ENCODE measurements at places on chromosomes 11 and 22.

DNA sequence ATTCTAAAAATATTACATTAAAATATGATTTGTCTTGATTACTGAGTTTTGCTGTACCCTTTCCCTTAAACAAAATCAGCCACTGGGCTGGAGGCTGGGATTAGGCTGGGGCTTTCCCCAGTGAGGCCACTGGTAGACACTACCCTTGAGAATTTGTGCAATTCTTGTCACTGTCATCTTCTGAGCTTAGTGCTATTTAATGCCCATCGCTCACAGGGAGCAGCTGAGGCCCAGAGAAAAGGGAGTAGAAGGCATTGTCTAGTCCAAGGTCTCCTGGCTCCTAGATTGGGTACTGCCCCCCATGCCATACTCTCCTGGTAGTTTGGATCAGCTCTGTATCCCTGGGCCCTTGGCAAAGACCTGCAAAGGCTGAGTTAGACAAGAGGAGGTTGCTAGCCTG, 6.7 kb downstream of the CHRM1 start:
- no peak for DNase-seq

DNA sequence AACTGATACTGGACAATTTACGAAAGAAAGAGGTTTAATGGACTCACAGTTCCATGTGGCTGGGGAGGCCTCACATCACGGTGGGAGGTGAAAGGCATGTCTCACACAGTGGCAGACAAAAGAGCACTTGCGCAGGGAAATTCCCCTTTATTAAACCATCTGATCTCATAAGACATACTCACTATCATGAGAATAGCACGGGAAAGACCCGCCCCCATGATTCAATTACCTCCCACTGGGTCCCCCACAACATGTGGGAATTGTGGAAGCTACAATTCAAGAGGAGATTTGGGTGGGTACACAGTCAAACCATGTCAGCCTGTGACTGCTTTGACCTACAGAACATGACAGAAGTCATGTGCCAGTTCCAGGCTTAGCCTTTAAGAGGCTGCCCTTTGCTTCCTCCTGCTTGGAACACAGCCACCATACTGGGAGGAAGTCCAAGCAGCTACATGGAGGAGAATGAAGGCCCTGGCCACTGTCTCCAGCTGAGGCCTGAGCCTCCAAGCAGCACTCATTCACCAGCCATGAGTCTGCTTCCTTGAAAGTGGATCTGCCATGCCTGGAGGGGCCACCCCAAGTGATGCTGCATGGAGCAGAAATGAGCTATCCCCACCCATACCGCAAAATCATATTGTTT, 10.9 kb upstream of the GAL start:
- no peak for DNase-seq

- DNase-seq: no peak
These were observed 6.9 kb downstream of the SLC39A13 start for GRCh38 chr11:47415091-47415854.

DNA sequence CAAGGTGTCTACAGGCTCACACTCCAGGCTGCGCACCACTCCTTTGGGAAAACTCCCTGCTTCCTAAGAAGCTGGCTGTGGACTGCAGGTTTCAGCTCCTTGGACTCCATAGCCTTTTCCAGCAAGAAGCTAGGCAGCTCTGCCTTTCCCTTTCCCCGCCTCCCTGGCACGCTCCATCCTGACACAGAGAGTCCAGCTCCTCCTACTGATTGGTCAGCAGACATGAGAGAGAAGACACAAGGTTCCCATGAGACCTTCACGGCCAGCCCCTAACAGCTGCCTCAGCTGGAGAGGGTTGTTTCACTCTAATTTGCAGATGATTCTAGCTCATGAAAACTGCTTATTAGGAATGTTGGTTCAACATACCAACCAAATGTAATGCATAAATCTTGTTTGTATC, 27.6 kb downstream of the TENM4 start:
- DNase-seq: no peak

DNA sequence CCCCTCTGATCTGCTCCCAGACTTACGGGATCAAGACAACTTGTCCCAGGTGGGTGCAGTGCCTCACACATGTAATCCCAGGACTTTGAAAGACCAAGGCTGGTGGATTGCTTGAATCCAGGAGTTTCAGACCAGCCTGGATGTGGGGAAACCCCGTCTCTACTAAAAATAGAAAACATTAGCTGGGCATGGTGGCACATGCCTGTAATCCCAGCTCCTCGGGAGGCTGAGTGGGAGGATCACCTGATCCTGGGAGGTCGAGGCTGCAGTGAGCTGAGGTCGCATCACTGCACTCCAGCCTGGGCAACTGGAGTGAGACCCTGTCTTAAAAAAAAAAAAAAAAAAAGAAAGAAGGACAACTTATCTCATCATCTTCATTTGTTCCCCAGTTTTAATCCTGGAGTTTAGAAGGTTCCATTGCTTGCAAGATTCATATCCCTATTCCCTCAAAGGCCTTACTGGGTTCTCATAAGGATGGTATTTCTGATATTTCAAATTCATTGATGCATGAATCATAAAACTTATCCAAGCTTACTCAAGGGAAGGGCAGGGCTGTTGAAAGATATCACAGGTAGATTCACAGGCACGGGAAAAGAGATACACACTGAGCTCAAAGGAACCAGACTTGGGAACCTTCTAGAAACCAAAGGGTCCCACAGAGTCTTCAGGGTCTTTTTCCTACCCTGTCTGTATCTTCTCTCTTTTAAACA, 14.6 kb downstream of the ENDOD1 start:
- no peak for DNase-seq

DNA sequence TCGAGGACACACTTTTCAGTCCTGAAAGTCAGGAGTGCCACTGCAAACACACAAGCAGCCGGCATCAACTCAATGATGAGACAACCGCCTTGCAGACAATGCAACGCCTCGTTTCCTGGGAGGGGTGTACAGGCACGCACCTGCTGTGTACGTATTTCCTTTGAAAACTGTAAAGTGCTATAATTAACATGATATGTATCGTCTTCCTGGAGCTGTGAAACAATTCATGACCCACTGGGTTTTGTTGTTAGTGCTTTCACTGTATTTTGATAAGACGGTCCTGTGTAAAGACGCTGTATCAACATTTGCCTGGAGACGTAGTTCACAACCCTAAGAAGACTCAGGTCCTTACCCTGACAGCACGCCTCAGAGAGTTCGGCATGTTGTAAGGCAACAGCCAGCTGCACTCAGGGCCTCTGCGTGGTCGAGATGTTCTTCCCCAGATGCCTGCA, 105.7 kb upstream of the ANO1 start:
- no peak for DNase-seq

GRCh38 chr11:71185411-71185810, 67.0 kb downstream of the SHANK2 start:
- no peak for DNase-seq

DNA sequence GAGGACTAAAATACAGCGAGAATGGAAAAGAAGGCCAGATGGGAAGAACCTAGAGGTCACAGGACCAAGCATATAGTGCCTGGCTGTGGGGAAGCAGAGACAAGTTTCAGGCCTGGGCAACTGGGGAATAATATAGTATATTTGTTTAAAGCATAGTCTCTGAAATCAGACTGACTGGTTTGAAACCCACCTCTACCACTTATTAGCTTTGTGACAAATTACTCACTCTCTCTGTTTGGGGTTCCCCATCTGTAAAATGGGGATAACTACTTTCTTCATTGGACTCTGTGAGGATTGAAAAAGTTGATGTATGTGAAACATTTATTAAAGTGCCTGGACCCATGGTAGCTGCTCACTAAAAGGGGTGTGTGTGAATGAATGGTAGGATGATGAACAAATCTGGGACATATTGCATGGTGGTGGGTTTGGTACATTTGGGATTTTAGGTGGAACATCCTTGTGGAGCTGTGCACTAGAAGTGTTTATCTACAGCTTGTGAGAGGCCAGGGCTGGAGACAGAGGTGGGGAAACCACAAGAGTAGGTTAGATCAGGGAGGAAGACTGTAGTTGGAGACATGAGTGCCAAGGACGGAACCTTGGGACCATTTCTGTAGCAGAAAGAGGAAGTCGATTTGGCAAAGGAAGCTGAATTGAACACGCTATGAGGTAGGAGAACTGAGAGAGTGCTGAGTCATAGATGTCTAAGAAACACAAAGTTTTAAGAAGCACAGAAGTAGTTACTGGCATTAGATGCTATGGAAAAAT, 52.6 kb downstream of the SWAP70 start:
- peak; percentile 21 for DNase-seq

DNA sequence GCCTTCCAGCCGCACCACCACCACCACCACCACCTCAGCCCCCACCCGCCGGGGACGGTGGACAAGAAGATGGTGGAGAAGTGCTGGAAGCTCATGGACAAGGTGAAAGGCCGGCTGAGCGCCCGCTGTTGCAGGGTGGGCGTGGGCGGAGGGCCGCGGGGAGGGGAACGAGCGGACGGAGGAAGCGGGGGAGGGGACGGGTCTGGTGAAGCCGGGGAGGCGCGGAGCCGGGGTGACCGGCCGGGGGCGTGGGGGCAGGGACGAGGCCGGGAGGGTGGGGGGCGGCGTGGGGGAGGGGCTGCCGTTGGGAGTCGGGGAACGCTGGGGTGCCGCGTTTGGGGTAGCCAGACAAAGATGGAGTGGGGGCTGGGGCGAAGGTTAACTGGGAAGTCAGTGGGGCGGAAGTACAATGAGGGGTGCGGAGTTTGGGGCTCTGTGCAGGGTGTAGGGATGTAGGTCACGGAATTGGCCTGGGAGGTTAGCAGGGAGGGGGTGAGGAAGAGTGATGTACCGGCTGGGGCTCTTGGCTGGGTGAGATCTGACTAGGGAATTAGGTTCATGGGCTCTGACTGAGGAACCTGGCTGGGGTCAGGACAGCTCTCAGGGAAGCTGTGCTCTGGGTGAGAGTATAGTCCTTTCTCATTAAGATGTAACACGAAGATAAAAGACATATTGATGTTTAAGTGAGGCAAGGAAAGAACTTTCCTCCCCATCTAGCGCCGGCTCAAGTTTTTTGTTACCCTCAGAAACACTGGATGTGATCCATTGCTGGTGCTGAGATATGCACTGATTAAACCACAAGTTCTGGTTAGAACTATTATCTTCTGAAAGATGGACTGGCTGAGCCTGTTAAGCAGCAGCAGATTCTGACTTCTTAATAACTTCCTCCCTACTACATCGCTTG, 624 bp downstream of the CBL start:
- peak; percentile 47 for DNase-seq

- DNase-seq: no peak
These were observed 33.7 kb upstream of the SLC17A6 start for GRCh38 chr11:22304337-22304961.

- no peak for DNase-seq
These were observed 788.3 kb downstream of the NTM start for GRCh38 chr11:132158696-132159095.

DNA sequence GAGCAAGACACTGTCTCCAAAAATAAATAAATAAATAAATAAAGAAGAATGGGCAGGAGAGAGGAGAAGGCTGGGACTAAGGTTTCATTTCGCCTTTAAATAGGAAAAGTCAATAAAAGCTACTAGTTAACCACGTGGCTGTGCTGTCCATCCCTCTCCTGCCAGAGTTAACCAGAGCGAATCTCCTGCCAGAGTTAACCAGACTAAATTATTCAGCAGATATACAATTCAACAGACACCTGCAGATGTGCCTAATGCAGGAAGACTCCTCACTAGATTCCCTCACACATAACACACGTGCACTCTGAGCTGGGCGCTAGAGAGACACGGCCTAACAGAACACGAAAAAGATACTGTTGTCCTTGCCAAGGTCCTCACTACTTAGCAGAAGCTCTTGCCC, 156.1 kb downstream of the IGLL1 start:
- DNase-seq: no peak

GRCh38 chr11:34637303-34637702, 16.4 kb downstream of the EHF start:
- DNase-seq: no peak

DNA sequence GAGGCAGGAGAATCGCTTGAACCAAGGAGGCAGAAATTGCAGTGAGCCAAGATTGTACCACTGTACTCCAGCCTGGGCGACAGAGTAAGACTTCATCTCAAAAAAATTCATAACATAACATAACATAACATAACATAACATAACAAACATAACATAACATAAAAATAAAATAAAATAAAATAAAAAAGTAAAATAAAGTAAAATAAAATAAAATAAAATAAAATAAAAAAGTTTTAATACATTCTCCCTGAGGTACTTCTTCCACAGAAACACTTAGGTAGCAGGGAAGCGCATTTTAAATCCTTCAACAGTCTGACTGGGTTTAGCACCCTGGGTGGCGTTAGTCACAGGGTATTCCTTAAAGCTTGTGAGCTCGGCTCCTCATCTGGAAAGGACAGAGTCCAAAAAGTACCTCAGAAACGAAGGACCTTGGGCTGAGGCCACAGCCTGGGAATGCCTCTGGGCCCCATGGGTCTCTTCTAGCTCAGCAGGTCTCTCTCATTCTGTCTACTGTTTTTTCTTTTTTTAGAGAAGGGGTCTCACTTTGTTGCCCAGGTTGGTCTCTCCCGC, 41.7 kb downstream of the MICAL3 start:
- DNase-seq: no peak

- DNase-seq: no peak
These were observed 46.5 kb upstream of the GALNT18 start for GRCh38 chr11:11668274-11668673.

GRCh38 chr11:104105155-104105554, 58.8 kb downstream of the PDGFD start:
- no peak for DNase-seq

DNA sequence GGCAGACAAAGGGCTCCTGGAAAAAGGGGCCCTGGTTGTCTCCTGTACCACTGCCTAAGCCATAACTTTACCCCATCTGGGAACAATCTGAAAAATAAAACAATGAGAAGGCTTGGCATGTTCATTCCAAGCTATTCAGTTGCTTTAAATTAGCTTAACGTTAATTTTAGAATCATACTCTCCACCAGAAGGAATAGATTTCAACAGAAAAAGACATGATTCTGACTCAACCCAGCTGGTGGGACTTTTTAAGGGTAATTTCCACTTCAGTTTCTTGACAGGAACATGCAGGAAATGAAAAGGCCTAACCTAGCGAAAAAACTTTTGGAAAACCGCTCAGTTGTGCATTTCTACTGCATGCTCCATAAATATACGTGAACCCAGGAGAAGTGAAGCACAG, 7.9 kb downstream of the SF3A1 start:
- no peak for DNase-seq

DNA sequence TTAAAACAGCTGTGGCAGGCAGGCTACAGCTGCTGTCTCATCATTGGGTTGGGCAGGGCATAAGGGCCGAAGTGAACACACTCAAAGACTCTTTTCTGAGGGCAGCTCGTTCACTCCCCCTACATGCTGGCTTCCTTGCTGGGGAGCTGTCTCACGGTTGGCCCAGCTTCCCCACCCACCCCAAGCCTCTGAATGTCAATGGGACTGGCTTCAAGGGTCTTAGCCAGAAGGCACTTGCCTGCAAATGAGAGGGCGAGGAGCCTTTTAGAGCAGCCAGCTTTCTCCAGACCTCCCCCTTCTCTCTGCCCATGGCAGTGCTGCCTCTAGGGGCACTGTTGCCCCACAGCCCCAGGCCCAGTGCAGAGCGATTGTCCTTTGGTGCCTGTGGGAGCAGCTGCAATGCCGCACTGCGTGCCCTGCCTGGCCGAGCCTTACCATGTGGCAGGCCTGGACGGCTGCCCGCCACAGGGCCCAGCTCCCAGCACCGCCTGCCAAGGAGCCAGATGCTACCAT, 94.7 kb upstream of the RASSF10 start:
- peak; percentile 14 for DNase-seq

Measured in GM19239 (cell line).